SHP77 treated with DMSO at 0.1 percent for 48 hours (cell line): ENCODE measurements at places on chromosomes 7 and 10.
A peak's percentile ranks its signal among the peaks of the same experiment; 100 is the strongest.

DNA sequence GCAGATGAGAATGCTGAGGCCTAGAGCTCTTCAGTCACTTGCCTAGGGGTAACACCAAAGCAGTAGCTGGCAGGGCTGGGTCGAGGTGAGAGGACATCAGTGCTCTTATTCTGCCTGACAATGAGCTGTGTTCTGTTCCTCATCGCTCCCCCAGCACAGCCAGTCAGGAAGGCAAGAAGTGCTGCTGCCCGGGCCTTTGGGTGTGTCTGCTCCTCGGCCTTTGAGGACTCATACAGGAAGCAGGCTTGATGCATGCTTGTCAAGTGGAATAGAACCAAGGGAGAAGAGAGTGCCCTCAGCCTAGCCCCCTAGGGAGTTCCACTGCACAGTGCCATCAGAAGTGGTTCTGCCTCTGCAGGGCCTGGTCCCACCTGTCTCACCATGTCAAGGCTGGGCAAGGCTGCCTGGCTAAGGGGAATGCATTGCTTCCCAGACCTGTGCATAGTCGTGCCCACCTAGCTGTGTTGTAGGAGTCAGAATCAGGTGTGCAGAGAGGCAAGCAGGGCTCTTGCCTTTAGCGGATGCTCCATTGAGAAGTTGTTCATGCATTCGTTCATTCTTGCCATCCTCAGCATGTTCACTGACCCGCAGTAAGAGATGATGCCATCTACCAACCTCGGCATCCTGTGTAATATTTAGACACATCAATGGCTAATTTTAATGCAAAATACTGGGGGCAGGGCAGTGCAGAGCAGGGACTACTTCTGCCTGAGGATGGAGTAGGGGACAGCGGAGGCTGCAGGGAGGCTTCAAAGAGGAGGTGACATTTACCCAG, 156.6 kb downstream of the RPS24 start:
- no peak for DNase-seq

DNA sequence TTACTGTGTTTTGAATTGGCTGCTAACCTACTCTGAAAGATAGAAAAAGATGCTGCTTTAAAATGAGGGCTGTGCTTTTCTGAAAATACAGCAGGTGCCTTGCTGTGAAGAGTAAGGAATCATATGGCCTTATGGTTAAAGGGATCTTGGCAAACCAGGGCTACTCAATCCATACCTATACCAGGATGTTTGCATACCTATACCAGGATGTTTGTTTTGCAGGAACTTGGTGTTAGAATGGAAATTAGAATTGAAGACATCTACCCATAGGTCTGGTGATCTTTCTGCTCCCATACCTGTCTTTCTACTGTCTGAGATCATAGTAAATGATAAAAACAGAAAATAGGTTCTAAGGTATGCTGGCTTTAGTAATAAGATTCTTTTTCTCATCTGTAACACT, 200.2 kb upstream of the C7orf33 start:
- no peak for DNase-seq

DNA sequence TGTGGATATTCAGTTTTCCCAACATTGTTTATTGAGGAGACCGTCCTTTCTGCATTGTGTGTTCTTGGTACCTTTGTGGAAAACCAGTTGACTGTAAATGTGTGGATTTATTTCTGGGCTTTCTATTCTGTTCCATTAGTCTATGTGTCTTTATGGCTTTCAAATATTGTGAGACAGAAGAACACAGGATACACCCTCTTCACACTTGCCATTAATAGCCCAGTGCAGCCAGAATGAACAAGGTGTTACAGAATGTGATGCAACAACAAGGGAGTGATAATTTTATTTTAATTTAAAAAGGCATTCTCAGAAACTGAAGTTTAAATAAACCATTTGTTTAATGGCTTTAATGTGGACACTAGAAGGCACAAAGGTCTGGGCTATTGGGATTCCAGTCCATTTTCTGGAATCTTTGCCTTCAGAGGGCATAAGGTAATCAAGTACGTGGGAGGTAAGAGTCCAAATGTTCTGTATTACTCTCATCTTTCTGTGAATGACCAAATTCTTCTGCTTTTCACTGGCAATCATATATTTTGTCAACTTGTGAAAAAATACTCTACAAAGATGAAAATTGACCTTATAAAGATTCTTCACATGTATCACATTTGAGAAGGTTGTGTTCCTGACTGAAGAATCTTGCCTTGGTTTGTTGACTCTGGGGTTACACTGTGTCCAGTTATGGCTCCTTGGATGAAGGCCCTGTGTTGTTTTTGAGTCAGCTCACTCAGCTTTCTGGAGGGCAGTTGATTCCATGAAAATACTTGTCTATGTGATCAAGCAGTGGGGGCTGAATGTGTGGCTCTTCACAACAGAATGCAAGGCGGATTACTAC, 962.7 kb downstream of the LRMDA start:
- no peak for DNase-seq

DNA sequence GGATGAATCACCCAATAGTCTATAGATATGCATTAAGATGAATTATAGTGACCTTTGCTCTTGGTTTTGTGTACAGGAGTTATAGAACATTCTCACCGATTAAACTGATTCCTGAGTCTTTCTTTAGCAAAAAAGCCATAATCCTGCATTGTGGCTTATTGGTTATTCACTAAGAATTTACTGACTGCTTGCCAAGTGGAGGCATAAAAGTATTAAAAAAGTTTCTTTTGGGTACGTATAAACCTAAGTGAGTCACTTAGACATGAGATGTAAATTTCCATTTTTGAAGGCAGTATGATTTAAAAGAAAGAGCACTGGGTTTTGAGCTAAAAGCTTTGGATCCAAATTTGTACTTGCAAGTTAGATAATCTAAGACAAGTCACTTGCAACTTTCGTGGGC, 100.7 kb downstream of the CDK6 start:
- no peak for DNase-seq

GRCh38 chr10:95328013-95328412, 37.2 kb upstream of the PDLIM1 start:
- DNase-seq: no peak

- DNase-seq: peak; percentile 63
These were observed 21.0 kb upstream of the ABI1 start for GRCh38 chr10:26881600-26882331.

DNA sequence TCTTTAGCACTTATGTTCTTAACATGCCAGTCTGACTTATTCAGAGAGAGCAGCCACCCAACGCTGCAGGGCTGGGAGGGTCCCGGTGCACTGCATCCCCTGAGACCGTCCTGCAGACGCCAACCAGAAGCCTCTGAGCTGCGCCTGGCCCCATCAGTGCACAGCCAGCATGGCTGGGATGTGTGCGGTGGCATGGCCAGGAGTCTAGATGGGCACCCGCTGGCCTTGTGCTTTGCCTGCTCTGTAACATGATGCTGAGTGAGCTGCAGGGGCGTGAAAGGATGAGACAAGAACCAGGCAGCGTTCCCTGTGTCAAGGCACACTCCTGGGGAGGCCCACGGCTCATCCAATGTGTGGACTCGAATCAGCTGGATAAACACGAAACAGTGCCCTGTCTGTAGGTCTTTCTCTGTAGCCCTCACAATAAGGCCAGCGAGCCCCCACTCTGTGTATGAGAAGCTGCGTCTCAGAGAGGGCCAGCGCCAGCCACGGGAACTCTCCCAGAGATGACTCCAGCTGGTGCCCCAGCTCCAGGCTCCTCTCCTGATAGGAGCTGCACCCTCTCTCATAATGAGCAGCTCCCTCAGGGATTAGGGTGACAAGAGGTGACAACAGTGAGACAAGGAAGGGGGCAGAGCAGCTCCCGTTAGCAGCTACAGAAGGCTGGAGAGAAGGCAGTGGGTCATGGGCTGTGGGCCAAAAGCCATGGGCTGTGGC, 96.8 kb downstream of the TNS3 start:
- no peak for DNase-seq

DNA sequence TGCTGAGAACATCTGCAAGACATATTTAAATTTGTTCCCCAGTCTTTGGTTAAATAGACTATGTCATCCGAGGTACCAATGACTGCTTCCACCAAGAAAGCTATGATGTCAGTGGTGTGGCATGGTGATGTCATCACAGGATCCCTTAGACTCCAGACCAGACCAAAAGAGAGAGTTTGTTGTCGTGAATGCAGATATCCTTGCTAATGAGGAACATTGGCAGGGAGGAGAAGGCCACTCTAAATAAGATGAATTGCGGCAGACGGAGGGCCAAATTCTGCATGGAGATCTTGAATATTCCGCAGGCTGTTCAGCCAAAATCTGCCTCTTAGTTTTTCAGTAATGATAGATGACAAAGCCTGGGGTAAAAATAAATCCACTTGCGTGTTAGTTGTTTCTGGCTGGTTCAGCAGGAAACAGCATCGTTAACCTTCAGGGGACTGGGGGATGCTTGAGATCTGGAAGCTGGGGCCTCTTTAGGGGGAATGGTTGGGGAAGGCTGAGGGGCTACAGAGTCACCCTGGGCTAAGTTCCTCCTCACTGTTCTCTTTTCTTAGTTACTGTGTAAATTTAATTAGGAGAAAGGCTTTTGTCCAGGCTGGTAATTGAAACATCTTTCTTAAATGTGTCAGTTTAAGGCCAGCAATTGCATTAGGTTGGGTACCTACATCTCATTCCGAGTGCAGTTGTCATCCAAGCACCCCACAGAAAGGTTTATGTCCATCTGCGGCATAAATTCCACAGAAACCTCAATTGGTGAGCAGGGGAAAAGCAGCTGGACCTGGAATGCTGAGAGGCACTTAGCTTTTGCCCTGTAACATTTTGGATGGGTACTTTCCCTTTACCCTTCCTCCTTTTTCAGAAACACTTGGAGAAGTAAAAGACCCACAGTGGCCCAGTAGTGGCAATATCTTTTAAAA, 11.6 kb upstream of the CAMK1D start:
- DNase-seq: no peak

- no peak for DNase-seq
These were observed 31.3 kb downstream of the LIPJ start for GRCh38 chr10:88617772-88618300.

GRCh38 chr10:13016426-13016825, 14.9 kb upstream of the CCDC3 start:
- no peak for DNase-seq

DNA sequence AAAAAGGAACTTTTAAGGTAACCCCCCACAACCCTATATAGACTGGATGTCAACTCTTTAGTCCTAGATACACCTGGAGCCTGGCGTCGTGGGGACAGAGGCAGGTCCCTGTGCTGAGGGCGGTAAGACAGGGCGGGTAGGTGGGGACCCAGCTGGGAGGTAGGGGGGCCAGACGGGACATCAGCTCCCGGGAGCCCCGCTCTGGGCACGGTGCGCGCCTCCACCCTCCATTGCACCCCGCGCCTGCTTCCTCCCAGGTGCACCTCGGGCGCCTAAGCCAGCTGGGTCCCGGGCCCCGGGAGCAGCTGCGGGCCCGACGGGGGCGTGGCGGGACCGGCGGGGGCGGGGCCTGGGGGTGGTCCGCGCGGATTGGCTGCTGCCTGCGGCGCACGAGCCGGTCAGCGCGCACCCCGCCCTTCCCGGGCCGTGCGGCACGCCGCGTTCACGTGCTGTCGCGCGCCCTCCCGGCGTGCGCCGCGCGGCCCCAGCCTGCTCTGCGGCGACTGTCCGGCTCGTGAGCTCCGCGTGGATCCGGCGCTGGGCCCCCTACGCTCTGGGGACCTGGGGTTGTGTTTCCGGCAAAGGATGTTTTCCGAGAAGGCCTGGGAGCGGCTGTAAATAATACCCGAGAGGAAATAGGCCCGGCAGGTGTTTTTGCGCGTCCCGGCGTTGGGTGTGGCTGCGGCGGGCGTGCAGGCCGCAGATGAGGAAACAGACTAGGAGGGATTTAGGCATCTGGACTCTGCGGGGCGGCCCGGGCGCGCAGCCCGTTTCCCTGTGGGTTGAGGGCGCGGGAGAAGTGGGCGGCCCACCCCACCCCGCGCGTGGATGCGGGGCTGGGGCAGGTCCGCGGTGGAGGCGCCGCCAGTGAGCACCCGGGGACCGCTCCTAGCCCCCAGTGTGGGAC, 39.1 kb upstream of the PFKFB3 start:
- peak; percentile 5 for DNase-seq

DNA sequence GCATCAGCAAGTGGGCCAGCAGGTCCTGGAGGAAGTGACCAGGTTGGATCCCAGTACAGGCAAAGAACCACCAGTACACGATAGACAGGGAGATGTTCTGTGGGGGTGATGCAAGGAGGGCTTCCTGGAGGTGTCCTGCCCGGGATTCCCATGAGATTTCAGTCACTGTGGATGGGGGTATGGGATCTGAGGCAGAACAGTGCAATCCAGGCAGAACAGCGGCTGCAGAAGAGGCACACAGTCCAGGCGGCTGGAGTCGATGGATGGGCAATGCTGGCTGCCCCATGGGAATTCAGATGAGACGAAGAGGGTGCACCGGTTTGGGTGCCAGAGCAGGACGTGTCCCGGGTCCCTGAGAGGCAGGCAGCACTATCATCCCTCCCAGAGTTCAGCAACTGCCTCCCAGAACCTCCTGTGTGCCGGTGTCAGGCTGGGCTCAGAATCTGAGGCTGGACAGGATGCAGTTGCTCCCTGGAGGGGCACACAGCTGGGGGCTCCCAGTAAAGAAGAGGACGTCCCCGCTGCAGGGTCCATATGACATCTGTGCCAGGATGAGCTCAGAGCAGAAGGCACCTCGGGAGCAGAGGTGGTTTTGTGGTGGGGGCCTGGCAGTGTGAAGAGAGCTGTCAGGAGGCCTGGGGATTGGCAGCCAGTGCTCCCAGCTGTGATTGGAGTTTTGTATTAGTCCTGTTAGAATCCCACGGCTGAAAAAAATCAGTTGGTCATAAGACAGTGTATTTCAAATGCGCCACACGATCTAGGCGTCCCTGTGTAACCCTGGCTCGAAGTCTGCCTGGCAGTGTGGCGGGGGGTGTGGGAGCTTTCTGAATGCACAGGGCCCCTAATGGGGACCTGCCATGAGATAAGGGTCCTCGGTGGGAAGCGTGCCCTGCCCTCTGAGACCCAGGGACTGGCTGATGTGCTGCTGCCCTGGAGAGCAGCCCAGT, 3.2 kb downstream of the KNDC1 start:
- no peak for DNase-seq

DNA sequence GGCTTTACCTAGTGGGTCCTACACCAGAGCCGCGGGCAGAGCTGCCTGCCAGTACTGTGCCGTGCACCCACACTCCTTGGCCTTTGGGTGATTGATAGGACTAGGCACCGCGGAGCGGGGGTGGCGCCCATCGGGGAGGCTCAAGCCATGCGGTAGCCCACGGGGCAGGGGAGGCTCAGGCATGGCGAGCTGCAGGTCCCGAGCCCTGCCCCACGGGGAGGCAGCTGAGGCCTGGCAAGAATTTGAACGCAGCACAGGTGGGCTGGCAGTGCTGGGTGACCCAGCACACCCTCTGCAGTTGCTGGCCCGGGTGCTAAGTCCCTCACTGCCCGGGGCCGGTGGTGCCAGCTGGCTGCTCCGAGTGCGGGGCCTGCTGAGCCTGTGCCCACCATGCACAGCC, 32.3 kb upstream of the KIAA1217 start:
- no peak for DNase-seq
